NCI-H146 (cell line): ENCODE measurements at places on chromosomes 5 and 9.

DNA sequence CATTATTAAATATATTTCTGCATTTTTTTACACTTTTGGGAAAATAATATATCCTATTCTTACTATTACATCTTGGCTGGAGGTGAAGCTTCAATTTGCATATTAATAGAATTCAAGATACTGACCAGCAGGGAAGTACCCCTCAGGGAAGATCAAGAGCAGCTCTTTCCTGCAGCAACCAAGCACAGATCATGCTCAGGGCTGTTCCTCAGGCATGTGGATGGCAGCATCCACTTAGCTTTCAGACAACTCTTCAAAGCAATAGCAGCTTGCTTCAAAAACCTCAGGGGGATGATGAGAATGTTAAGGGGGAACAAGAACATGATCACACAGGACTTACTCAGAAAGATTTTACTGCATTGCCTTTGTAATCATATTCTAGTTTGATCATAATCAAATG, 731.8 kb downstream of the SEMA5A start:
- DNase-seq, result no peak

GRCh38 chr9:106419829-106420228, 443.1 kb upstream of the ZNF462 start:
- no peak for DNase-seq

DNA sequence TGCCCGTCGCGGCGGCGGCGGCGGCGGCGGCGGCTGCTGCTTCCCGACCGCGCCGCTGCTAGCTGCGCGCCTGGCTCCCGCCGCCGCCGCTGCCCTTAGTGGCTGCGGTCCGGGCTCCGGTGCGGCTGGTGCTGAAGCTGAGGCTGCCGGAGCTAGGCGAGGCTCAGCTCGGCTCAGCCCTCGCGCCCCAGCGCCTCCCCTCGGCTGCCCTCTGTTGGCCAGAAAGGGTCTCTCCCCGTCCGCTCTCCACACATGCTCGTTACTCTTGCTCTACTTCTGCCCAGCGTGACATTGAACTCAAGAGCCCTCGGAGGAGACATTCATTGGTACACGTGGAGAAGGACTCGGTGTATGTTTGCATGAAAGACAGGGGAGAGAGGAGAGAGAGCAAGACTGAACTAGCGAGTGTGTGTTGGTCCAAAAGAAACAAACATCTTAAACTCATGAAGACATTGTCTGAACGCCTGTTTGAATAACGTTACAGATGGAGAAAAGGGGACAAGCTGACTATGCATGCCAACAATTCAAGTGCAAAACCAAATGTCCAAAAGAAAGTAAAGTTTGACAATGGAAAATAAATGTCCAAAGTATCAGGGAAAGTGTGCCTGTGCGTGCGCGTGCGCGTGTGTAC, at the start of gene HCN1:
Gene HCN1 (minus strand): TSS at position 175 of the 631 bp plus-strand sequence.
- DNase-seq, result no peak

DNA sequence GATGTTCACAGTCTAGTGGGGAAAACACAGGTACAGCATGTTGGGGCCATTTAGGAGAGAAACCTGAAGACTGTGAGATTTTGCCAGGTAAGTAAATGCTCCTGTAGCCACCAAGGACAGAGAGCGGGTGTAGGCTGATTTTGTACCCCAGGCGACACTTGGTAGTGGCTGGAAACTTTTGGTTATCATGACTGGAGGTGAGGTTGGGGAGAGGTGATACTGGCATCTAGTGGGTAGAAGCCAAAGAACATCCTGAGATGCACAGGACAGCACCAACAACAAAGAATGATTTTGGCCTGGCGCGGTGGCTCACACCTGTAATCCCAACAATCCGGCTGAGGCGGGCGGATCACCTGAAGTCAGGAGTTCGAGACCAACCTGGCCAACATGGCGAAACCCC, 38.8 kb upstream of the PWWP2A start:
- DNase-seq, result no peak

DNA sequence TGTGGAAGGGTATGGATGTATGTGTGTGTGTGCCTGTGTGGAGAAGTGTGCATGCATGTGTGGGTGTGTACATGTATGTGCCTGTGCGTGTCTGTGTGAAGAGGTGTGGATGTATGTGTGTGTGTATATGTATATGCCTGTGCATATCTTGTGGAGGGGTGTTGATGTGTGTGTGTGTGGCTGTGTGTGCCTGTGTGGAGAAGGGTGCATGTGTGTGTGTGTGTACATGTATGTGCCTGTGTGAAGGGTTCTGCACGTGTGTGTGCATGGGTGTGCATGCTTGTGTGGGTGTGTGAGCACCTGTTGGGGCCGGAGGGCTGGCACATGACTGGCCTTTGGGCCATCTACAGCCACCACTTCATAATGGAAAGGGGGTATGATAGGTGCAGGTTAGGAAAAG, 291.4 kb downstream of the IRX2 start:
- no peak for DNase-seq

DNA sequence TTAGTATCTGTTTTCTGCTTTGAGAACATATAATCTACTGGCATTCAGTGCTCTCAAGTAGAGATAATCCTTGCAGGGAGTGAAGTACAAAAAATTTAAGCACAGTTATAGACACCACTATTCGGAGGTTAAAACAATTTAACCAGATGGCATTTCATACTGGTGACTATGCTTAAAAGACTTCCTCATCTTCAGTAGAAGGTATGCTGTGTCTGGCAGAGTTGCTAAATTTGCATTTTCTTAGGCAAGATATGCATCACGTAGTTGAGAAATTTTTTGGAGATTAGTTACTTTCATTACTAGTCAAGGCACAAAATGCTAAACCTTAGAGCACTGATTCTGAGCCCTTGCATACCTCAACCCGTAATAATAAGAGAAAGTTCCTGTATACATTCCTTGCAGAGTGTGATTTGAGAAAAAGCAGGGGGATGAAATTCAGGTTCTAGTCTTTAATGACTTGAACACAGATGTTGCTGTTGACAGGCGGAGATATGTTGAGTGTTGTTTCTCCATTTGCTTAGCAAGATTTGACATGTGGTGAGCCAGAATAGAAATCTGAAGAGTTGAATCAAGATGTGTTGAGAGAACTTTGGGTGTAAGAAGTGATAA, 70.8 kb upstream of the STARD4 start:
- no peak for DNase-seq

GRCh38 chr9:14021871-14022525, 291.9 kb downstream of the NFIB start:
- DNase-seq, result no peak

- no peak for DNase-seq
Measured at GRCh38 chr9:70607329-70607728, 192.9 kb upstream of the KLF9 start.

DNA sequence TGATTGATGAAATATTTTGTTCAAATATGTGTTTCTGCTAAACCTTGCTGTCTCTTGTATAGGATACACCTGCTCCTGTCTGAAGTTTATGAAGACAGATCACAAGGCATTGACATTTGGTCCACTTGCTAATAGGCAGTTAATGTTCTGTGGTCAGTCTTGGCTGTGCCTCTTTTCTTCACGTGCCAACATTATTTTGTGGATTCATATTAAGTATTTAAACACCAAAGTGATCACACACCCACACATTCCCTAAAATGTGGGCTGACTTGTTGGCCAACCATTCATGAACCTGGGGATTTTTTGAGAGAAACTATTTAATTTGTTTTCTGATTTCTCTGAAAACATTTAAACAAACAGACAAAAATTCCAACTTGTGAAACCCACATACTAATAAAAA, 33.7 kb downstream of the ZNF462 start:
- no peak for DNase-seq

DNA sequence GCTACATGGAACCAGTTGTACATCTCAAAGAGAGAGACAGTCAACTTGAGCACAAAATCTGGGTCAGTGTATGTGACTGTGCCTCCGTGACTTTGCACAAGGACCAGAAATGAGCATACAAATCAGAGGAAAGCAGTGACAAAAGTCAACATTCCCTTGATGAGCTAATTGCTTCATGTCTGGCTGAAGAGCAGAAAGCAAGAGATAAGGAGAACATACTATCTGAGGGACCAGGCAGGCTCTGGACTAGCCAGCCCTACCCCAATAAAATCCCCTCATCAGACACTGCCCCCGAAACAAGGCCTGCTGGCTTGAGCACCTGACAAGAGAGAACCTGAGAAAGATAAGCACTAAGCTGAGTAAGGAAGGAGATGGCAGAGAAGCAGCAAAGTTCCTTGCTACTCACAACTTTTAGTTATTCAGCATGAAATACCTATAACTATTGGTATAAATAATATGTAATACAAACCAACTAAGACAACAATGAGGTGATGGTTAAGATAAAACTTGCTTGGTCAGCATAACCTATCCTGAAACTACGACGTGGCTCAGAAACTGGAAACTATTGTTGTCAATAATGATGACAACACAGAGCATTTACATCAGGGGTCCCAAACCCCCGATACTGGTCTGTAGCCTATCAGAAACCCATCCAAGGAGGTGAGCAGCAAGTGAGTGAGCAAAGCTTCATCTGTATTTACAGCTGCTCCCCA, 9.5 kb downstream of the SIL1 start:
- no peak for DNase-seq

DNA sequence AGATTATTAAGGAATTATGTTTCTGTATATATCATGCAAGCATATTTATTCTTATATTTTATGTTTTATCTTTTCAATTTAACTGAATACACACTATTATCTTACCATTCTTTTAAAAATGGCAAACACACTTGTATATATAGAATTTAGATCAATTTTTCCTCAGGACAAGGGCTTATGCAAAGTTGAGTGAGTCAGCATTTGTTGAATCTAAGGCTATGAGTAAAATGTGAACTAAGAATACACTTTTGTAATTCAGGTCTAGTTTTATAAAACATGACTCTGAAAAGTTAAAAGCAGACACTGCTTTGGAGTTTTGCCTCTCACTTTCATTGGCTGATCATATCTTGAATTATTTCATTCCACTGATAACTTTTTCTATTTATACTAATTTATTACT, 127.8 kb downstream of the FOCAD start:
- DNase-seq, result no peak

- DNase-seq, result no peak
Measured at GRCh38 chr9:123131258-123131657, 97.8 kb downstream of the GPR21 start.

DNA sequence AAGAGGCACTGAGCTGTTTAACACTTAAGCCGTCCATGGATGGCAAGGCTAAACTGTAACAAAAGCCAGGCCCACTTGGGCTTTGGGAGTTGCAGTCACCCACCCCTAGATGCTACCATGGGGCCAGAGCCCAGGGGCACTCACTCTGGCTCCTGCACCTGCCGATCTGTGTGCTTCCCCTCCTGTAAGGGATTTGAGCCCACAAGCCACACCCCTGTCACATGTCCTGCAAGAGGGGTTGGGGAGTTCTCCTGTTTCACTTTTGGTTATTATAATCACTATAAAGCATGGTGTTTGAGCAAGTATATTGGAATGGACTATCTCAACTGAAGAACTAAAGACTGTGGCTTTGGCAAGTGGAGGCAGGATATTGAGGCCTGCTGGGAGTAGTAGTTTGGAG, 14.0 kb upstream of the GPR151 start:
- DNase-seq, result no peak

- DNase-seq, result no peak
Measured at GRCh38 chr5:143102411-143102810, 301.1 kb downstream of the NR3C1 start.

GRCh38 chr9:127316586-127317323, 52.2 kb downstream of the GARNL3 start:
- DNase-seq, result no peak

GRCh38 chr9:18849270-18849669, 183.7 kb downstream of the SAXO1 start:
- DNase-seq, result peak; percentile 6

DNA sequence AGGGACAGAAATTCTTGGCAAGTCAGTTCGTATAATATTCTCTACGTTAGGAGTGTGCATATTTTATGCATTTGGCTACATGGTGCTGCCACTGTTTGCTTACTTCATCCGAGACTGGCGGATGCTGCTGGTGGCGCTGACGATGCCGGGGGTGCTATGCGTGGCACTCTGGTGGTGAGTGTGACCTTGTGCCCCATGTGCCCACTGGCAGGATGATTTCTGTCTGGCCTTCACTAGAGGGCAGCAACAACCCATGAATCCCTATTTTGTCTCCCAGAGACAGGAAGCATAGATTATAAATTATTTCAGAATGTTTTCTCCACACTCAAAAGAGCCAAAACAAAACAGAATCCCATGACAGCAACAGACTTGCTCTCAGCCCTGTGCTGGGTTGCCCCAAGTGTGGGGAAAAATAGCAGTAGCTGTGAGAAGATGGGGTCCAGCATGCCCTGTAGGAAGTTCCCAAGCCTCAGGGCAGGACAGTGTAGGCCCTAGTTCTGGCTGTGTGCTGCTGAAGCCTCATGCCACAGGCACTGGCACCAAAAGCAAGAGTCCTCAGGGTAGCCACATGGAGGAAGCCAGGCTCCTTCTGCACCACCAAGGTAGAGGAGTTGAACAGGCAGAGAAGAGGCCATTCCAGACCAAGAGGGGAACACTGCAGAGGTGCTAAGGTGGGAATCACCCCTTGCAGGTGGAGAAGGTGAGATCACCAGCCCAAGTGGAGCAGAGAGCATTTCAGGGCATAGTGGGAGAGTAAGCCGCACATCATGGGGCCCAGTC, 16.0 kb downstream of the SLC22A5 start:
- DNase-seq, result peak; percentile 12

DNA sequence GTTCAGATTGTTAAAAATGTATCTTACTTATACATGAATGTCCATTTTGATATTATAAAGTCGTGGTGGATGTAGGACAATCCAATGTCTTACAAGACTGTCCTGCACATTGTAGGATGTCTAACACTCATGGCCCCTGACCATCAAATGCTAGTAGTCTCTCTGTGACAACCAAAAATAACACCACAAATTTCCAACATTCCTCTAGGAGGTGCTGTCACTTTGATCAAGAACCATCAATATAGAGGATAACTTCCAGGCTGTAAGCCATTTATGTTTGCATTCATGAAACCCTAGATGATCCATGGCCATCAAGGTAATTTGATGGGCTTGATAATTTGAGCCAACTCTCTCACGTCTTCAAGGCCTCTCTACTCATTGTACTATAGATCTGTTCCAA, 20.5 kb upstream of the ZFR start:
- no peak for DNase-seq

DNA sequence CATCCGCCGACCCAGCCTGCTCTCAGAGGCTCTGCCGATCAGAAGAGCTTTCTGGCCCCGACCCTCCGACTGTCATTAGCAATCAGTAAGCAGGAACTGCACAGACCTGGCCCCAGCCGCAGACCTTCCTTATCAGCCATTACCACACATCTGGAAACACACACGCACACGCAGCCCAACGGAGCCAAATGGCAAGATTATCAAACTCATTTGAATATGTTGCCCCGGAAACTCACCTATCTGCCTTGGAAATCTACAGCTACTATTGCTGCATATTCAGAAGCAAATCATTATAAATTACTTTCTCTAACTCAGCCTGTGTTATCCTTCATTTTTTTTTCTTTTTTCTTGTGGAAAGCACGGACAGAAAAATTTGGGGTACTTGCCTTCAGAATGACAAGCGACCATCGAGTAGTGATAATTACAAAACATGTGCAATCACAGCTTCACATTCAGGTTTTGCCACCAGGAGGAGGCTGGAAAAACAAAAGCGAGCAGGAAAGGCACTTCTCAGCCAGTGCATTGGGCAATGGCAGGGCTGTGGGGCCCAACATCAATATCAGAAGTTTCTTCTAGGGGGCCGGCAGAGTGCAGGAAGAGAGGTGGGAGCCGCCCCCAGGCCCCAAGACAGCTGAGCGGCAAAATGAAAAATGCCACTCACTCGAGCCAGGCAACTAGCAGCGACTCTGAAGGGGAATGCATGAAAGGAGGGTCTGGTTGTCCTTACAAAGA, 122.3 kb downstream of the VAV2 start:
- no peak for DNase-seq
